ENCODE measurements at places on chromosomes 1 and 21. TPM values are rescaled to one million over a fixed set of nuclear protein-coding genes. Genes with fewer than 3 reads are reported as not detected.
A peak's percentile ranks its signal among the peaks of the same experiment; 100 is the strongest.

DNA sequence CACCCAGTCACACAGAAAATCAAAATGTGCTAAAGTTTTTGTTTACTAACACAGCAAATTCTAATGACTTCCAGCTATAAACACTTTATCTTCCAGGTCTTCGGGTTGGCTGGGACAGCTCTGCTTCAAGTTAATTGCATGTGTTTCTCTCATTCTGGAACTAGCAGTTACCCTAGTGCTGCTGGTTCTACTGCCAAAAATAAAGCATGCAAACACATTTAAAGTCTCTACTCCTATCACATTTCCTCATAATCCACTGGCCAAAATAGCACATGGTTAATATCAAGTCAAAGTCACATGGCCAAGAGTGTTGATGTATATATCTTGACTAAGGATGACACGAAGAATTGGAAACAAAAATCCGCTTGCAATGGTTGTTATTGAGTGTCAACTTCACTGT is 973.1 kb upstream of the ADGRL2 start:
- no peak for DNase-seq

GRCh38 chr1:31155216-31155806 is 84.4 kb downstream of the NKAIN1 start:
- DNase-seq, result peak; percentile 74

DNA sequence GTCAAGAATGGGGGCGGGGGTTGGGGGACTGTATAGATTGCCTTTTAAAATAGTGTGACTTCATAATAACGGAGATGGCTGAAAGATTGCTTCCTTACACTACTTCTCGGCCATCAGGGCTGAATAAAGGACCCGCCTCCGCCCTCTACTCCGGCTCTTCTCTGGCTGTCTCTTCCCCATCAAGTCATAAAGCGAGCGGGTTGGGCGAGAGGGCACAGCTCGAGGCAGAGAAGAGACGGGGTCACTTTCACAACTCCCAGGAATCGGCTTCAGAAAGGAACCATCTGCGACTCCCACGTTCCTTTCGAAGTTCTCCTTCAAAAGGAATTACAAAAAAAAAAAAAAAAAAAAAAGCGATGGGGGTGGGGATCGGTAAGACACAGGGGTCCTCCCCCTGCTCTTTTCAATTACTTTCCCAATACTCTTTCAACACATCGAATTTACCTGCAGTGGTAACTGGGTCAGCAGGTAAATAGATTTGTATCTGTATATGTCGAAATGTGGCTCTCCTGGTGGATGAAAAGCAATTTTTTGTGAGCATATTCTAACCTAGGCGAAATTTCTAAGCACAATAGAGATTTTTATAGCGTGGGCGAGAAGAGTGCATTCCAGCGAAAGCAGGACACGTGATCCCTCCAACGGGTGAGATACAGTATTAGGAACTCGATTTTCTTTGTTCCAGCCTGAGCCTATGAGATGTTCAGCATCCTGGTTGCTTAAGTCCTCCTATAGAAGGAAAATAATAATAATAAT is 2.0 kb downstream of the LRRC7 start:
- DNase-seq, result no peak

DMBX1 gene
- total RNA-seq, result not detected

C4BPB gene
- 2.9 TPM for total RNA-seq
